Mesendoderm (in vitro differentiated cells): ENCODE measurements at places on chromosomes 4 and X.

DNA sequence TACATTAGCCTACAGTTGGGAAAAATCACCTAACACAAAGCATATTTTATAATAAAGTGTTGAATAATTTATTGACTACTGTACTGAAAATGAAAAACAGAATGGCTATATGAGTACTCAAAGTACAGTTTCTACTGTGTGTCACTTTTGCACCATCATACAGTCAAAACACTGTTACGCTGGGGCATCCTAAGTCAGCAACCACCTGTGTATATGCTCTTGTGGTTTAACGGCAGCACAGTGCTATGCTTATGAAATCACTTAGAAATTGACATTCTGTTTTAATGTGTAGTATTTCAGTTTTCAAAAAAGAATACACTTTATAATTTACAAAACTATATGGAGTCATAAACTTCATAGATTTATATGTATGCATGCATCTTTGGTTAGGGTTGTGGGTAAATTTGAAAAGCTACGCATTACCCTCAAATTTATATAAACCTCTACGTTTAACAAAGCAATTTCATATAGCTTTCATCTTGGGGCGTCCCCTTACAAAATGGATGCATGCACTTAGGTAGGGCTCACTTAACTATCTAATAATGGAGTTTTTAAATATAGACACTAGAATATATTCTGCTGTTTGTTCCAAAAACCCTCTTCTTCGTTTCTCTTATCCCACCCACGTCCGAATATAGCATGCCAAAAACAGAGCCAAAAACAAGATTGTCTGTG lies 690 bp upstream of the NEIL3 start:
- no peak overlapping the region for H3K4me3 ChIP-seq
- no peaks in the 10 kb centered on the region for H3K27me3 ChIP-seq

DNA sequence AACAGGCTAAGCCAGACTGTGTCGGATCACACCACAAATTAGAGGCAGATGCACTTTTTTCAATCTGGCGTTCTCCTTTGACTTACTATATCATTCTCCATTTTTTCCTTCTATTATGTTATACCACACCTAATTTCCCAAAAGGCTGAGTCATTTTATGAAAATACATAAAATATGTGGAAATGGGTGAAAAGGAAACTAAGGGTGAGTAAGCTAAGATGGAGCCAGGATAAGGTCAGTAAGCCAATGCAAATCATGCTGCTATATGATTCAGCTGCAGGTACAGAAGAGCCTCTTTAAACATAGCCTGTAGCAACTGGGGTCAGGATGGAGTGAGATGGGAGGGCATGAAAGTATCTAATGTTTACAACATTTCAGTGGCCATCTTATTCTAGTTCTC lies 94.0 kb upstream of the TEX13A start:
- H3K36me3 ChIP-seq = no peaks in the 10 kb centered on the region
- H3K4me3 ChIP-seq = no peak overlapping the region
- DNase-seq = no peak

DNA sequence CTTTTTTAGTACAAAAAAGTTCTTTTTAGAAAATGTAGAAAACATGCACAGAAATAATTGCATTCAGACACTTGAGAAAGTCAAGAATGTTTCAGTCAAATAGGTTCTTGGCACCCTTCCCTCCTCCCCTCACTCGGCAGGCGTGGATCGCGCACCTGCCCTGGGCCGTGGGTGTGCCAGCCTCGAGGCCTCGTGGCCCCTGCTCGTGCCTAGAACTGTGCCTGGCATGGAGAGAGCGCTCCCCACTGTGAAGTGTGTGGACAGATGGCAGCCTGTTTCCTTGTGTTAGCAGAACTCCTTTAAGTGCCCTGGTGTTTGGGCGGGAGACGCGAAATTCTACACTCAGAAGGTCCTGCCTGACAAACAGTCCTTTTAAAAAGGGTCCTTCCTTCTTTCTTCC lies 14.7 kb downstream of the RGS12 start:
- H3K4me1 ChIP-seq = no peaks in the 10 kb centered on the region
- no peaks in the 10 kb centered on the region for H3K36me3 ChIP-seq
- DNase-seq = no peak
- no peak overlapping the region for H3K27ac ChIP-seq

DNA sequence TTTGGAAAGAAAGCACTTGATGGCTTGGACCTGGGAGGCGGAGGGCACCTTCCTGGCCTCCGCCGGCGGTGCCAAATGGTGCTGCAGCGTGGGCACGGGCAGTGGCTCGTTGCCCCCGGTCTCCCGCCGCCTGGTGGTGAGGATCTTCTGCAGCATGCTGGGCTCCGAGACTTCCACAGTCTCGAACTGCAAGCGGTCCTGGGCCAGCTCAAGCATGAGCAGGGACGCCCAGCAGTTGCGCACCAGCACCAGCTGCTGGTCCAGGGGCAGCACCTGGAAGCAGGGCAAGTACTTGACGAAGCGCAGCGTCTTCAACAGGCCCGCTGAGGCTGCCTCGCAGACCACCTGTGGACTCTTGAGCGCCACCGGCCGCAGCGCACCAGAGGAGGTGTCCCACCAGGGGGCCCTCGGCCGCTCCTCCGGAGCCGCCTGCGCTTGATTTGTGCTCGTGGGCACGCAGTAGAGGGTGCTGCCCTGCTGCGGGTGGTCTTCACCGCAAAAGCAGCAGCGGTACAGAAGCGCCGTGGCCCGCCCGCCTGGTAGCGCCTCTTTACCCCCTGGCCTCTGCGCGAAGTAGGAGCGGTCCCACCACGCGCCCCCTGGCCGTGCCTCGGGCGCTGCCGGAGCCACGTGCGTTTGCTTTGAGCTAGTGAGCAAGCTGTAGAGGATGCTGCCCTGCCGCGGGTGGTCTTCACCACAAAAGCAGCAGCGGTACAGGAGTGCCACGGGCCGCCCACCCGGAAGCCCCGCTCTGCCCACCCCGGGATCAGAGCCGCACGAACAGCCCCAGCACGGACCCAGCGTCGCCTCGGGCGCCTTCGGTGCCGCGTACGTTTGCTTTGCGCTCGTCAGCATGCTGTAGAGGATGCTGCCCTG lies 689 bp downstream of the NR0B1 start:
- H3K27me3 ChIP-seq = peaks cover 2% of the 10 kb centered on the region
- peak; percentile 54 for DNase-seq
- no peaks in the 10 kb centered on the region for H3K4me1 ChIP-seq
- no peaks in the 10 kb centered on the region for H3K36me3 ChIP-seq
- H3K4me3 ChIP-seq = peak overlapping the region; percentile 29
- H3K27ac ChIP-seq = no peak overlapping the region

- H3K27ac ChIP-seq = no peak overlapping the region
- no peak for DNase-seq
- H3K4me1 ChIP-seq = no peaks in the 10 kb centered on the region
- no peaks in the 10 kb centered on the region for H3K27me3 ChIP-seq
- no peak overlapping the region for H3K4me3 ChIP-seq
- H3K36me3 ChIP-seq = no peaks in the 10 kb centered on the region
Observed at GRCh38 chr4:126777649-126778048, 855.1 kb upstream of the INTU start.

DNA sequence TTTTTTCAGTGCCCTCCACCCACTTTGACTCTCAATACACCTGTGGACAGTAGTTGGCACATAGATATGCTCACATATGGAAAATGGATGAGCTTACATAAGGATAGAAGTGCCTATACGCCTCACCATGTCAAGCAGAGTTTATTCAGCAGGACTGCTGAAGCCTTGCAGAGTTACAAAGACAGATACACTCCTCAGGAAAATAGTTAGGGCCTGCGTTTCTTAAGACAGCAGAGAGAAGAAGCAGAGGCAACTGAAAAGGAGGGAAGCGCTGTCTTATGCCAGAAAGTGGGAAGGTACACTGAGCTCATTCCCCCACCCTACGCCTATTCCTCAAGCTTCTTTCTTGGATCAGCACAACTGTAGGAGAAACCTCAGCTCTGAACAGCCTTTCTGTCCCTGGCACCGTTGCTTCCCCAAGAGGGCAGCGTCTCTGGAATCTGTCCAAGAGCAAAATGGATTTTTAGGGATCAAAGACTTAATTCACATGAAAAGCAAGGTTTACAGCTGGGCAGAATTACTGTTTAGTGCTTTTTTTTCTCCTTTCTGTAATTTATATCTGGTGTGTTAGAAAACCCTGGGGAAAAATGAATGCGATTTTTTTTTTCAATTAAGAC lies 37.3 kb upstream of the MBTPS2 start:
- no peaks in the 10 kb centered on the region for H3K27me3 ChIP-seq
- no peak overlapping the region for H3K27ac ChIP-seq
- H3K4me1 ChIP-seq = no peaks in the 10 kb centered on the region
- DNase-seq = no peak

- no peaks in the 10 kb centered on the region for H3K36me3 ChIP-seq
- no peak overlapping the region for H3K27ac ChIP-seq
- H3K27me3 ChIP-seq = no peaks in the 10 kb centered on the region
- no peak overlapping the region for H3K4me3 ChIP-seq
Observed at GRCh38 chr4:138833974-138834373, 181.6 kb upstream of the NOCT start.
